ENCODE measurements at places on chromosomes 13 and 19.

- peak; percentile 22 for DNase-seq
These were observed 1.0 kb upstream of the PCDH8 start for GRCh38 chr13:52849291-52850071.

GRCh38 chr19:51541458-51542357 lies 10.2 kb upstream of the SIGLEC6 start:
- DNase-seq: no peak

- peak; percentile 31 for DNase-seq
These were observed 83.1 kb downstream of the ZNF557 start for GRCh38 chr19:7152568-7152967.

DNA sequence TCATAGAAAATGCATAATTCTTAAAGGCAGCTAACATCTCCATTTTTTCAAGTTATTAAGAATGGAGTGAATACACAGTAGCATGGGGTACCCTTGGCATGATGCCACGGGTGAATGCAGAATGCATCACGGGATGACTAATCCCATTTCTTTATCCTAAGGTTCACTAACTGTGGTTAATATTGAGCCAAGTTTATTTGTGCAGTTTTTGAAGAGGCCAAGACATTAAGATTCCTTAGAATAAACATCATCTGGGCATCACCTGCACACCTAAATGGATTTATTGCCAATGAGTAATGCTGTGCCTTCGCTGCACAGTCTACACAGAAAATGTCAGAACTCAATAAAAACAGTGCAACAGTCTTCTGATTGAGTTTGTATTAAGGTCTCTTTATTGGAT lies 333.1 kb downstream of the GPC6 start:
- peak; percentile 73 for DNase-seq

DNA sequence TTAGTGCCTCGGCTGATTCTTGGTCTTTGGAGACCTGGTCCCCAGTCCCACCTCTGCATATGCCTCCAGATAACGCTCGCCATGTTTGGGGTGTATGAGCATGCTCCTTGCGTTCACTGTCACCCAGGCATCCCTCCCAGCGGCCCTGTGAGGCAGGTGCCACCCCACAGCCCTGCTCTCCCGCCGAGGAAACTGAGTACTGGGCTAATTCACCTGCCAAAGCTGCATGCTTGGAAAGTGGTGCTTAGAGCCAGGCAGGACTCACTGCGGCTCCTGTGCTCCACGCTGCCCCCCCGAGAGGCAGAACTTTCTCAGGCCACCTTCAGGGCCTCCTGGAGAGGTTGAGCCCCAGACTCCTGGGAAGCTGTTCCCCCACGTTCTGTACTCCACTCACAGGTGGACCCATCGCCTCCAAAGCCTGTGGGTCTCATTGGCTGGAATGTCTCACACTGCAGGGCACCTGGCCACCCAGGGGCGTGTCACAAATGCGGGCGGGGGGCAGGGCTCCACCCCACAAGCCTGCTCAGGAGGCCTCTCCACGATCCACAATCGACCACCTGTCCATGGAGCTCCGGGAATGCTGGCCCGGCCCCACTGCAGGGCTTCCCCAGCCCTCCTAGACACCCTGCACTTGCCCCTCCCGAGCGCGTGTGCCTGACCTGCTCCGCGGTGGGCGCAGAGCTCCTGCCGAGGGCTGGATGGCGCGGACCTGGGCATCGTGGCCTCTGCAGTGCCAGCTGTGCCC lies 64.6 kb downstream of the ATP11A start:
- DNase-seq: no peak

DNA sequence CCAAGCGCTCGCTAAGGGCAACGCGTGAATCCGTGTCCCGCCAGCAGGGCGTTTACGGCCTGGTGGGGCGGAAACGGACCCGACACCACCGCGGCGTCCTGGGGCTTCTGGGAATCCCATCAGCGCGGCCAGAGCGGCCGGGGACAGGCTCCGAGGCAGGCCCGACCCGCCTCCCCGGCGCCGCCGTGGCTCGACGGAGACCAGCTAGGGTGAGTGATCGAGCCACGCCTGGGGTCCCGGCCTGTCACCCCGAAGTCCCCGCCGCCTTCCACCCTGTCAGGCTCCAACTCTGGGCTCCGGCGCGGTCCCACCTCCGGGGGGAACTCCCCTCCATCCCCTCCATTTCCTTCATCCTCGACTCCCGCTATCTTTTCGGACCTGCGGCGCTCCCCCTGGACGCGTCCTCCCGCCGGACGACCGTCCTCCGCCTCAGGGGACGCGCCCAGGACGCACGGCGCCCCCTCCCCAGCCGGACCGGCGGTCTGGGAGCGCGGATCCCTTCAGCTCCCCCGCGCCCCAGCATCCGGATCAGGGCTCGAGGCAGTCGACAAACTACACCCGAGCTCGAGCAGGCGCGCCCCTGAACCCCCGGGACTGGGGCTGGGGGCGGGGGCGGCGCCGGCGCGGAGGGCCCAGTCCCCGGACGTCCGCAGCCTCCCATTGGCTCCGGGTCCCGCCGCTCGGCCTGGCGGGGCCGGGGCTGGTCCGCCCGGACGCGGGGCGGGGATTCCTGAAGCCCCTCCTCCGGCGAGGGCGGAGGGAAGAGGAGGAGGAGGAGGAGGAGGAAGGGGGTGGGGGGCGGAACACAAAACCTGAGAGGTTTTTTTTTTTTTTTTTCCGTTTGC lies 638 bp upstream of the BICRA start:
- peak; percentile 96 for DNase-seq

DNA sequence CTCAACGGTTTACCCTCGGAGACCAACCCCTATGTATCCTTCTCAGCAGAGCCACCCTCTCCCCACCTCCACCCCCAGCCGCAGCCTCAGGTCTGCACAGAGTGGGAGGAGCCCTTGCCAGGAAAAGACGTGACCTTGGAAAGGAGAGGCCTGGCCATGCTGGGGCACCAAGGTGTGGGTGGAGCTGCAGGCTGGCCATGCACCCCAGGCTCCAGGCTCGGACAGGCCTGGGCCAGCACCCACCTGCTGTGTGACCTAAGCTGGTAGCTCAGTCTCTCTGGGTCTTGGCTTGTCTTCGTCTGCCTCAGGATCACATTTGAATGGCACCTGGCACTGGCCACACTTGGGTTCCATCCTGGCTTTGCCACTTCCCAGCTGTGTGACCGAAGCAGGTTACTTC lies 29.5 kb downstream of the CCDC8 start:
- DNase-seq: no peak

DNA sequence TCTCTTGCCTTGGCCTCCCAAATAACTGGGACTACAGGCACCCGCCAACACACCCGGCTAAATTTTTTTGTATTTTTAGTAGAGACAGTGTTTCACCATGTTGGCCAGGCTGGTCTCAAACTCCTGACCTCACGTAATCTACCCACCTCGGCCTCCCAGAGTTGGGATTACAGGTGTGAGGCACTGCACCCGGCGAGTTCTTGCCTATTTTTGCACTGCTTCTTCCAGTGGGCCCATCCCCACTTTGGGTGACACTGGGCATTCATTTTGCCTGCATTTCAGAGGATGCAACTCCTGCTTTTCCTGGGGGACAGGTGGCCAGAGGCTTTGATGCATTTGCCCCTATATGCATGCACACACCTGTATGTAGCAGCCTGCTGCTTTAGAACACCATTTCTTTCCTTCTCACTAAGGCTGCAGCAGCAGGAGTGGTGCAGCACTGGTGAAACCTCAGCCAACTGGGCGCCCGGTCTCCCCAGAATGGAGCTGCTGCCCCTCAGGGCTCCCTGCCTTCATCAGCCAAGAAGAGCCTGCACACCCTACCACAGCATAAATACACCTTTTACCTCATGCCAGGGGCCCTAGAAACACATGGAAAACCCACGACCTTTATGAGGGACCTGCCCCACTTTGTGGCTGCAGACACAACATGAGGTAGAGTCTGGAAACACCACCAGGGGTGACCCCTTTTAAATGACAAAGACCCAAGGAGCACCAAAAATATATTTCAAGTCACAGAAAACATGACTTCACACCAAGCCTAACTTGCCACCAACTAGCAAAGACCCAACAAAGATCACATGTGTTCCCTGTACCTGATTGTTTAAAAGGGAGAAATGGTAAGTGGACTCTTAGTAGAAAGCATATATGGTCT lies 36.8 kb upstream of the POP4 start:
- no peak for DNase-seq

DNA sequence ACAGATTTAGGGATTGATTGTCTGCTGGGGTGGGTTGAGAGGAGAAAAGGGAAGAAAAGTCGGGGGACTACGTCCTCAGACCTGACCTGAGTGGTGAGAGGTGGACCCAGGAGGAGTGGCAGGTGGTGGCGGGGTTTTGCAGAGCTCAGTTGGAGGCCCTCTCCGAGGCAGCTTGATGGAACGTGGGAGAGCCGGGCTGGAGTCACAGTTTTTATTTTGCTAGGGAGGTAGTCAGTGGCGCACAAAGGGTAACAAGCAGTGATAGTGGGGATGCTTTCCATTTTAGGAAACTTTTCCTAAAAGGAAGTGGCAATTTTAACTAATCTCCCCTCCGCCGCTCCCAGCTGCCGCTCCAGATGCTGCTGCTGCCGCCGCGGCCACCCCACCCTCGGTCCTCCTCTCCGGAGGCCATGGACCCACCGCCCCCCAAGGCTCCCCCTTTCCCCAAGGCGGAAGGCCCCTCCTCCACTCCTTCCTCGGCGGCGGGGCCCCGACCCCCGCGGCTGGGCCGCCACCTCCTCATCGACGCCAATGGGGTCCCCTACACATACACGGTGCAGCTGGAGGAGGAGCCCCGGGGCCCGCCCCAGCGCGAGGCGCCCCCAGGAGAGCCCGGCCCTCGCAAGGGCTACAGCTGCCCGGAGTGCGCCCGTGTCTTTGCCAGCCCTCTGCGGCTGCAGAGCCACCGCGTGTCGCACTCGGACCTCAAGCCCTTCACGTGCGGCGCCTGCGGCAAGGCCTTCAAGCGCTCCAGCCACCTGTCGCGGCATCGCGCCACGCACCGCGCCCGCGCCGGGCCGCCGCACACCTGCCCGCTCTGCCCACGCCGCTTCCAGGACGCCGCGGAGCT lies 1.1 kb upstream of the ZNF581 start:
- peak; percentile 42 for DNase-seq

DNA sequence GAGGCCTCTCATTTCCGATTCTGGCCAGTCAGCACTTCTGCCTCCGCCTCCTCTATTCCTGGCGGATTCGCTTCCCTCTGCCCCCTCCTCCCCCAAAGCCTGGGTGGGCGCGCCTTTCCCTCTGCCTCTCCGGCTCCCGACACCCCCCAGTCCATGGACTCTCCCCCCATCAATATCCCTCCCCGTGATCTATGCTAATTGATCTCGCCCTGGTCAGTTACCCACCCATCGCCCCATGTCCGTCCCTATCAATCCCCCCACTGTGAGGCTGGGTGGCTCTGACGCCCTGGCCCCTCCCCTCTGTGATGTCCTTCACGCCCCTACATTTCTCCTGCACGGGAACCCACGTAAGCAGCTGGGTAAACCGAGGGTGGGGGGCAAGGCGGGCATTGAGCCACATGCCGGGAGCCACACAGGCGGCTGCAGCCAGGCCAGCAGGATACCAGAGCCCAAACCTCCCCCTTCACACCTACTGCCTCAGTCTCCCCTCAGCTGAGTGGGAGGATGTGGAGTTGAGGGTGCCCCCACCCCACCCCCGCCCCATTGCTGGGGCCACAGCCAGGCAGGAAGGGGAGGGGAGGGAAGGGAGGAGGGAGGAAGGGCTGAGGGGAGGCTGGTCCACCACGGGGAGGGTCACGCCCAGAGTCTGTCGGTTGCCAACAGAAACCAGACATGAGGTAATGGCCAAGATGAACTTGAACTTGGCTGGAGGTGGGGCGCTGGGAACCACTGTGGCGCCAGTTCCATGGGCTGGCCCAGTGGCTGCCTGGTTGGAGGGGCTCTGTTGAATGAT lies 21.0 kb downstream of the SMIM24 start:
- no peak for DNase-seq

GRCh38 chr13:76687467-76687866 lies 198.7 kb downstream of the KCTD12 start:
- no peak for DNase-seq

GRCh38 chr13:106919638-106920037 lies 351.7 kb upstream of the ARGLU1 start:
- DNase-seq: peak; percentile 13

DNA sequence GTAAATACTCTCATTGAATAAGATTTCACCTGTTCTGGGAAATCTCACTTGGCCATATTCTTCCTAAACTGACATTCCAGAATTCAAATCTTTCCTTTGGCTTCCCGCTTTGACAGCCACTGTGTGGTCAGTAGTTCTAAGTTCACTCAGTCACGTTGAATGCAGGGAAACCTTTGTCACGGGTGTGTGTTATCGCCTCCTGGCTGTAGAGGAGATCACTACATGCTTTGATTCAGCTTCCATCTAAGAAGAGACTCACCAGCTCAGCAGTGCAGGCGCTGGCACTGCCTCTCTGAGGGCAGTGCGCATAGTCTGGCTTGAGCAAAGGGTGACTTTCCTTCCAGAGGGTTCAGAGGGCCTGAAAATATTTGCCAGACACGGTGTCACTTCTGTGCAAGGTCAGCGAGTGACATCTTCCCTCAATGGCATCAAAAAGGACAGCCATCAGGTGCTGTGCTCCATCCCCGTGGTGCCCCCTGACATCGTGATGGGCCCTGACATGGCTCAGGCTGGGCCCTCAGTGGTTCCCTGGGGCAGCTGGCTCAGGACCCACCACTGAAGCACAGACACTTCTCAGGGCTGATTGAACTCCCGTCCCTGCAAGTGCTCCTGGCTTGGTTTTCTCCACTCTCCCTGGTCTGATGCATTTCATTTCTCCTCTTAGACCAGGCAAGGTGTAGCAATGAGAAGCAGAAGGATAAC lies 635.4 kb upstream of the ARGLU1 start:
- DNase-seq: peak; percentile 68

DNA sequence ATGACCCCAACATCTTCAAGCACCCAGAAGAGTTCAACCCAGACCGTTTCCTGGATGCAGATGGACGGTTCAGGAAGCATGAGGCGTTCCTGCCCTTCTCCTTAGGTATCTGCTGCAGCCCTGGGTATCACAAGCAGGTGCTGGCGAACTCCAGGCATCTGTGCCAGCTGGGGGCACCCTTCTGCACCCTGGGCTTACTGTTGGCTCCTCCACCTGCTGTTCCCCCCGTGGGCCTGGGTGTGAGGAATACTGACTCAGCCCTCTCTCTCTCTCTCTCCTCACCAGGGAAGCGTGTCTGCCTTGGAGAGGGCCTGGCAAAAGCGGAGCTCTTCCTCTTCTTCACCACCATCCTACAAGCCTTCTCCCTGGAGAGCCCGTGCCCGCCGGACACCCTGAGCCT lies 13.0 kb downstream of the CYP2S1 start:
- no peak for DNase-seq
